D341Med (cell line): ENCODE measurements at places on chromosomes 1 and 21.

DNA sequence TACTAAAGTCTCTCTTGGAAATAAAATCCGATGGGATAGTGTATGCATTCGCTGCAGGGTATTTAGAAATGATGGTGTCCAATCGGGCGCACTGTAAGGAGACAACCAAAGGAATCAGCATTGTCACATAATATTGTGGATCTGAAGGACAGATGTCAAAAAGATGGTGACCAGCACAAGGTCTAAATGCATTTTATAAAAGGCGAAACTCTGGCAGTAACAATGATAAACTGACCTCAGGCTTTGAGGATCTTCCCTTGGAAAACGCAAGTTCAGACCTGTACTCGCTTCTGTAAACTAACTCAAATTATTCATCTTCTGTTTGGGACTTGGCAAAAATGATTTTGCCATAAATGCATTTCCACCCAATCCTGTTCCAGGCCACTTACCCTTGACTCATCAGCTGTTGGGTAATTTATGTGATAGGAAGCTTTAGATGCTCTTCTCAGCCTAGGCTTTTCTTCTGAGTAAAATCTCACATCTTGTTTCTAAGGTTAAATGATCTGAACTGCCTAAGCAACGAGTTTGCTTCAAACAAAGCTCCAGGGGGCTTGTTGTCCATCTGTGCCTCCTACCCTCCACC, 33.8 kb downstream of the STPG1 start:
- DNase-seq: no peak

GRCh38 chr21:33021150-33021549, 4.6 kb upstream of the OLIG2 start:
- no peak for DNase-seq

GRCh38 chr1:209395169-209395568, 188.3 kb upstream of the CAMK1G start:
- no peak for DNase-seq

DNA sequence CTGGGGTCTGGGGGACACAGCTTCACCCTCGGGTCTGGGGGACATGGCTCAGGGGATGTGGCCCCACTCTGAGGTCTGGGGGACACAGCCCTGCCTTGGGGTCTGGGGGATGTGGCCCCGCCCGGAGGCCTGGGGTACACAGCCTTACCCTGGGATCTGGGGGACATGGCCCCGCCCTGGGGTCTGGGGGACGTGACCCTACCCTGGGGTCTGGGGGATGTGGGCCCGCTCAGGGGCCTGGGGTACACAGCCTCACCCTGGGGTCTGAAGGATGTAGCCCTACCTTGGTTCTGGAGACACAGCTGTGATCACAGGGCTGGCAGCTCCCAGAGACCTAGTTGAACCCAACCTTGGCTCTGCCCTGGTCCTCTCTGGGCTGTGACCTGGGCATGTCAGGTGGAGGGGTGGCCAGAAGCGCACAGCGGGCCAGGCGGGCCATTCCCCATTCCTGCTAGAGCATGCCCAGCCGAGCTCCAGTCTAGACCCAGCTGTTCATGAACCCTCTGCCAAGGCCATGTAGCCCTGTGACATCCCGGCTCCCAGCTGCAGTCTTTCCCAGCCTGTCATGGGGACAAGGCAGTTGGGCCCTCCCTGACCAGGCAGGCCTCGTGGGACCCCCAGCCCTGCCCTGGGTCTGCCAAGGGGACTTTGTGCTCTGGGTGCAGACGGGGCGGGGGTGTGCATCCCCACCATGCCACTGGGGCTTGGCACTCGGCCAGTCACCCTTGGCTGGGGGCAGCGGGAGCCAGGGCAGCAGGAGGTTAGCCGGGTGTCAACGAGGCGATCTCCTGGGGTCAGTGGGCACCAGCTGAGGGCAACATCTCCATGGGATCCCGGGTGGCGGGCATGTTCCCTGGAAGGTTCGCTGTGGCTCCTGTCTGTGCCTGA, 43.9 kb downstream of the WNT9A start:
- DNase-seq: no peak

DNA sequence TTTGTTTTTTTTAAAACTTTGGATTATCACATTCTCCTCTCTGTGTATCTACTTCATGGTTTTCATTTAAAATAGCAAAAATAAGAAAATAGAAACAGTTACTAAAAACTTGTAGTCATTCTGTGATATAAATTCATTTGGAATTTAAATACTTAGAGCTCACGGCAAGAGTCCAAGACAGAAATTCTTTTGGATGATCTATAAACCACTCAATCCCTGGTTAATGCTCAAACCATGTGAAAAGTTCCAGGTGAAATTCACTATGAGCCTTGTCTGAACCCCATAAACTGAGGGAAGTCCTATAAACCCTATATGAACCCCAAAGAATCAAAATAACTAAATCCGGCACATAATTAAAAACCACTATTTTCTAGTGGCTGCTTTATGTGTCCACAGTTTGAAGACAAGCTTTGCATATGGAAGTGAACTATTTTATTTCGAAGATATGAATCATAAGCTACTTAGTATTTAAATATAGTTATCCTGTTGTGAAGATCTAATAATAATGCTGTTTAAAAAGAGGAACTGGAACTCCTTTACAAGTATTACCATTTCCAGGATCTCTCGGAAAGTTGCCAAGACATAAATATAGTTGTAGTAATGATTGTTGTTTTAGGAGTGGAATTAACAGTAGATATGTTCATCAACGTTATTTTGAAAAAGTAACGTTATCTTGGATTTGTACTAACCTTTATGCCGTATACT, 163.5 kb downstream of the NFIA start:
- DNase-seq: no peak

DNA sequence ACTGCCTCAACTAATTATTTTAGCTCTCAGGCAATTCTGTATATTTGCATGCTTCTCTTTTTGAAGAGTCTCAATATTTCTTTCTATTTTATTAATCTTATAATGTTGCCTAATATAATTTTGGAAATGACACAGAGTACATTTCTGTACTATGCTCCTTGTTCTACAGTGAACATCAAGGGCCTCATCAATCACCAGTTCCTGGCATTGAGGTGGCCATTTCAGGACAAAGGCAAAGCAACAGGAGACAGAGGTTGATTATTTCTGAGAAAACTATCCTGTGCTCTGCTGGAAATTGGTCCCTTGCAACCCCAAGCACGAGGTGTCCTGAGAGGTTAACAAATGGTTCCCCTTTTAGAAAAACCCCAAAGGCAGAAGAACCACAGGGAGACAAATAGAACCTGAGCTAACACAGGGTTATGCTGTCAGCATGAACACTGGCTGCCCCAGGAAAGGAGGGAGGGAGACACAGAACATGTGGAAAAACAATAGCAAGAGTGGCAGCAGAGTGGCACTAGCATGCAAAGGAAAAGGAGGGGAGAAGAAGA, 63.9 kb upstream of the VAV3 start:
- no peak for DNase-seq

- DNase-seq: no peak
Measured at GRCh38 chr21:39153842-39154241, 29.4 kb downstream of the PSMG1 start.

GRCh38 chr1:6545276-6546112, 8.8 kb downstream of the NOL9 start:
- DNase-seq: no peak

GRCh38 chr1:169240449-169241232, 127.0 kb downstream of the NME7 start:
- DNase-seq: no peak

GRCh38 chr21:42525676-42526378, 12.2 kb downstream of the SLC37A1 start:
- no peak for DNase-seq

- no peak for DNase-seq
Measured at GRCh38 chr1:86114236-86114635, 42.3 kb downstream of the COL24A1 start.

- DNase-seq: no peak
Measured at GRCh38 chr1:91160363-91161075, 138.7 kb upstream of the ZNF644 start.

- DNase-seq: peak; percentile 57
Measured at GRCh38 chr1:61138921-61139774, 56.8 kb downstream of the NFIA start.

DNA sequence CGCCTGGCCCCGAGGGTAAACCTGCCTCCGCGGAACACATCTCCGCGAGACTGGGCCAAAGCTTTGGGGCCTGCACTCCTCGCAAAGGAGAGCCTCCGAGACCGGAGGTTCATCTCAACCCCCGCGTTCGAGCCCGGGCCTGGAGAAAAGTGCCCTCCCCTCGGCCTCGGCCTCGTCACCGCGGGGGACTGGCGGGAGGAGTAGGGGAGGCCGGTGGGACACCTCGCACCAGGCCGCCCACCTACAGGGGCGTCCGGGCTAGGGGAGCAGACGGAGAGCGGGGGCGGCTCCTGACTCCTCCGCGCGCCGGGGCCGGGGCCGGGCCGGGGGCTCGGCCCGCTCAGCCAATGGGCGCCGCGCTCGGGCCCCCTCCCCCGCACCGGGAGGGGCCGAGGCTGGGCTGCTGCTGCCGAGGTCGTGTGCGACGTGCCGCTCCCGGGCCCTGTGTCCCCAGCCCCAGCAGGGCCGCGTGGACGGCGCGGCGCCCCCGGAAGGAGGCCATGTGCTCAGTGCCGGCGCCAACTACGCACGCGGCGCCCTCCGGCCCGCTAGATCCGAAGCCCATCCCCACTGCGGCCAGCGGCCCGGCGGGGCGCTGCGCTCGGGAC, 684 bp downstream of the SLC2A1 start:
- DNase-seq: peak; percentile 94

DNA sequence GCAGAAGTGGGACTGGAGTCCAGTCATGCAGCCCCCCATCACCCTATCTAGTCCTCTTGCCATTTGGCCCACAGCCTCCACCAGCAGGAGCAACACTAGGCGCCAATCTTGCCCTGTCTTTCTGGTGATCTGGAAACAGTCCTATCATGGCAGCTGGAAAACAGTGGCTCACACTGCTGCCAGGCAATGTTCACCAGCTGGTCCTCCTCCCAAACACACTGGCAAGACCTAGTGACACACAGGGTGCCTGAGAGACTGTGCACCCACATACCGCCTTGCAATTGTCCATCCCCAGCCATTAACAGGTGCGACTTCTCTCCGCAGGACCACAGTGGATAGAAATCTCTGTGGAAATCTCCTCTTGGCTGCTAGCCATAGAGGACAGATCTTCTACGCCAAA, 105.5 kb downstream of the HIVEP3 start:
- DNase-seq: no peak

DNA sequence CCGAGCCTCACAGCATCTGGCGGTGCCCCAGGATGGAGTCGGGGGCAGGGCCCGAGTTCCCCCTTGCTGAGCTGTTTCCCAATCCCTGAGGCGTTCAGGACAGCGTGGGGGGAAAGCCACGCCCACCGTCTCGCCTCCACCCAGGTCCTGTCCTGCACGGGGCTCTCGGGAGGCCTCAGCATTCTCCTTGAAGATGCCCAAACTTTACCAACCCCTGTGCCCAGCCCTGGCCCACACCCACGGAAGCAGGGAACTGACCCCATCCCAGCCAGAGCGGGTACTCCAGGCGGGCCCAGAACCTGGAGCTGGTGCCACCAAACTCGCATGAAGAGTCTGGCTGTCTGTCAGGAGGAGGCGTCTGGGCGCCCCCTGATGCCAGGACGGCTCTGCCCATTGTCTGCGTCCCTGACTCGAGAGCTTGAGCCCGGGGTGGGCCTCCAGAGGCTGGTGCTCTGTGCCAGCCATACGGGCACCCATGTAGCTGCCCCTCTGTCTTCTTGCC, 35.3 kb upstream of the POFUT2 start:
- no peak for DNase-seq

DNA sequence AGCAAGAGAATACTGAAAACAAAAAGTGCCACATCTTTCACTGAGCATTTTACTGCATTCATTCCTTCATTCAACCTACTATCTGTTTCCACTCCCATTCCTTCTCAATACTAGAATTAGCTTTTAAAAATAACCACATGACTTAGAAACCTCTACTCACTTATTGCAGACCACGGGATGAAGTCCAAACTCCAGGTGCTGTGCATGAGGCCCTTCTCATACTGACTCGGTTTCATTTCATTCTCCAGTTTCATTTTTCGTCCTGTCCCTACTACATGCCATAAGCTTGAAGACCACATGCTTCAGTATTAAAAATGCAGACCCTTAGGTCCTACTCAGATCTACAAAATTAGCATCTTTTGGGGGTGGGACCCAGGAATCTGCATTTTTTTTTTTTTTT, 2.3 kb upstream of the BACH1 start:
- no peak for DNase-seq

DNA sequence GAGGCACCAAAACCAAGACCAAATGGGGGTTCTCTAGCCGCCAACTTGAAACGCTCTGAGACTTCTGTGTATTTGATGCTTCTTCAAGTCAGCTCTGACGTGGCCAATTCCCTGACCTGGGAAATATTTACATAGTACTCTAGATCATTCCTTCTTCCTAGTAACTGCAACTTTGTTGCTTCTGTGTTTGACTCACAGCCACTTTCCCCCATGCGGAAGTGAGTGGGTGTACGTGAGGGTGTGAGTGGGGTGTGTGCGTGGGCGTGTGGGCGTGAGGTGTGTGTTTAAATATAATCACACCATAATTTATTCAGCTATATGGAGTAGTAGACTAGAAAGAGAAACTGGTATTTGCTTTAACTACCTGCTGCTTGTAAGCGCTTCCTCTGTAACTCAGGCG, 111.0 kb downstream of the TAS1R2 start:
- no peak for DNase-seq

GRCh38 chr21:27026501-27026900, 59.6 kb upstream of the ADAMTS5 start:
- no peak for DNase-seq

GRCh38 chr1:51002516-51002915, 32.5 kb downstream of the CDKN2C start:
- DNase-seq: no peak

GRCh38 chr1:14780271-14780670, 181.8 kb downstream of the KAZN start:
- DNase-seq: no peak

DNA sequence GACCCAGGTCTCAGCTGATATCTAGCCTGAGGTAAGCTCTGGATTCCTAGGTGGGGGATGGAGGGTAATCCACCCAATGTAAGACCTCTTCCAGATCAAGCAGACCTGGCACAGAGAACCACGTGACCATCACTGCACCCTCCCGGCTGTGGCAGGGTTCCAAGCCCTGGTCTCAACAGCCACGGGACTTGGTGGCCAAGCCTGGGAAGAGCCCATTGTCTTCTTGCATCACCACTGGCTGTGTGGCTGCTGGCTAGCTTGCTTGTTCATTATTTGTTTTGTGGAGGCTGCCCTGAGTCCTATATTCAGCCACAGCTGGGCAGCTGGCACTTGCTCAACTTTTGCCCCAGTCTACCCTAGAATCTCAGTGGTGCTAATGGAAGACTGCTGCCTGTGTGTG, 24.1 kb upstream of the NFASC start:
- DNase-seq: no peak

GRCh38 chr1:109392788-109393616, 4.7 kb downstream of the SORT1 start:
- no peak for DNase-seq

GRCh38 chr1:109197158-109198042, 16.3 kb upstream of the SARS1 start:
- DNase-seq: no peak

DNA sequence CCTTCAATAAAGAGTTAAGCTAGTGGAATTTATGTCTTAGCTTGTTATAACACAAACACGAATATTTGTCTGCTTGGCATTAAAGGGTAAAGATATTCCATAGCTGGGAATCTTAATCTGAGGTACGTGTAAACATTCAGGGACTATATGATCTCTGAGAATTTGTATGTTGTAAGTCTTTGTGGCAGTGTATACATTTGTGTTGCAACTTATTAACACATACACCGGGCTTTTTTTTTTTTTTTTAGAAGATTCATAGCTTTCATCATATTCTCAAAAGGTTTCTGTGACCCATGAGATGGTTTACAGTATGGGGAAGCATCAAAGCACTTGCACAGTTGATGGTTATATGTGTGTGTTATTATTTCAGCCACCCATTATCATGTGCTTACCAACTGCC, 3.0 kb downstream of the GGPS1 start:
- DNase-seq: no peak
